Stimulated activated CD4-positive, alpha-beta T cell treated with anti-CD3 and anti-CD28 coated beads, Interleukin-1b, Interleukin-23, amount 100 ng/mL, for 4 hours (primary cell): ENCODE measurements at places on chromosomes 5 and 9.

DNA sequence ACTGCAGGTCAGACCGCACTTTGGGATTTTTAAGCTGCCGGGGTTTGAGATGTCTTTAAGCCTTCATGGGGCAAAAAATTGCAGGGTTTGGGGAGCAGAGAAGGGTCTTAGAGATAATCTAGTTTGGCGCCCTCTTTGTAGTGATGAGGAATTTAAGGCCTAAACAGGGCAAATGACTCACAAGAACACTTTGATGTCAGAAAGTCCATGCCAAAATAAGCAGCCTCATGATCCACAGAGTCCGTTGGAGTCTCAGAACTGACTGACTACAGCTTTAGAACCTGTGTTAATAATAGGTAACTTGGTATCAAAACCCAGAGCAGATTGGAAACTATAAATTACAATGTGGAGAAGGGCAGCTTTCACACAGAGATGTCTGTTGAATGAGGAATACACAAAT, 35.9 kb upstream of the PTGS1 start:
- DNase-seq: no peak

DNA sequence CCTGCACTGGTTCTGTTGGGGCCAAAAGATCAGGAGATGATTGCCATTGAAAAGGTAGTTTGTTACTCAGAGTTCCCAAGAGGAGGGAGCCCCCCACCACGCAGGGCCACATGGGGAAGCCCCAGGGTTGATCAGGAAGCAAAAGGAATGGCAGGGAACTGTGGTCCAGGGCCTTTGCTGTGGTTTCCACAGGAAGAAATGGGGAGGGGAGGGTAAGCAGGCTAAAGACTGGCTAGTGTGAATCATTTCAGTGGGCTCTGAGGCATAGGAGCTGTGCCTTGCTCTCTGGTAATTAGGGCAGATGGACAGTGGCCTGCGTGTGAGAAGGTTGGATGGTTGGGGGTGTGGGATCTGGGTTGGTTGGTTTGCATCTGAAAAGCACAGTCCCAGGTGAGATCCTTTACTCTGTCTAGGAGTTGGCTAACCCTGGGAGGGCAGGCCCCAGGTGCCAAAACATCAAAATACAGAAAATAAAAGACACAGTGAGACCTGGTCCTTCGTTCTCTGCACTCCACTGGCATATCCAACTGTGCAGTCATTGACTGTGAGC, 66.1 kb downstream of the PTPDC1 start:
- no peak for DNase-seq

DNA sequence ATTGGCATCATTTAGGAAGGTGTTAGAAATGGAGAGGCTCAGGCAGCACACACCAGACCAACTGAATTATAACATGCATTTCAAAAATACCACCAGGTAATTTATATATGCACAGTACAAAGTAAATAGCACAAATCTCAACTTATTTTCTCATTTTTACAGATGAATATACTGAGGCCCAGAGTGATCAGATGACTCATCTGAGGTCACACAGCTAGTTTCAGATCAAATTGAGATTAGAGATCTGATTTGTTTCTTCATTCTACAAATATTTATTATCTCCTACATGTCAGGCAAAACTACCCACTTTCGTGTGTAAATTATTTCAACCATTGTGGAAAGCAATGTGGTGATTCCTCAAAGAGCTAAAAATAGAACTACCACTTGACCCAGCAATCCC, 507.1 kb downstream of the TLE4 start:
- no peak for DNase-seq

DNA sequence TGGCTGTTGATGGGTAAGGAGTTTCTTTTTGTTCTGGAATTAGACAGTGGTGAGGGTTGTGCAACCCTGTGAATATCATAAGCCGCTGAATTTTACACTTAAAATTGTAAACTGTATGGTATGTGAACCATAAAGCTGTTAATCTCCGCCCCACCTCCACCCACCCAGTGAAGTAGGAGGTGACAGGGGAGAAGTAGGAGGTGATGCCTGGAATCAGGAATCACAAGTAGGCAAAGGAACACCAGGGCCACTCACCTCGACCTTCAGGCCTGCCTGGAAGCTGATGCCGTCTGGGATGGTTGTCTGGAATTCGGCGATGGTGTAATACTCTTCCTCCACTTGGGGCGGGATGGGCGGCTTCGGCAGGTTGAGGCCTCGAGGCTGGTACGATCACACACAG, 62.3 kb upstream of the UBTD2 start:
- no peak for DNase-seq

DNA sequence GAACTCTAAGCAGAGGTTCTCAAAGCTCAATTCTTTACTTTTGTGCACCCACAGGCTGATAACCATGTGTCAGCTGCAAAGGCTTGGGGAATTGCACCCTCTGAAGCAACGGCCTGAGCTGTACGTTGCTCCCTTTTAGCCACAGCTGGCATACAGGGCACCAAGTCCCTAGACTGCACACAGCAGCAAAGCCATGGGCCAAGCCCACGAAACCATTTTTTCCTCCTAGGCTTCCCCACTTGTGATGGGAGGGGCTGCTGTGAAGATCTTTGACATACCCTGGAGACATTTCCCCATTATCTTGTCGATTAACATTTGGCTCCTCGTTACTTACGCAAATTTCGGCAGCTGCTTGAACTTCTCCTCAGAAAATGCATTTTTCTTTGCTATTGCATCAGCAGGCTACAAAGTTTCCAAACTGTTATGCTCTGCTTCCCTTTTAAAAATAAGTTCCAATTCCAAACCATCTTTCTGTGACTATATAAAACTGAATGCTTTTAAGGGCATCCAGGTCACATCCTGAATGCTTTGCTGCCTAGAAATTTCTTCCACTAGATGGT, 23.0 kb downstream of the KIAA0825 start:
- no peak for DNase-seq

GRCh38 chr9:95189251-95190098, 128.0 kb downstream of the FANCC start:
- no peak for DNase-seq

GRCh38 chr5:17269201-17269600, 51.8 kb downstream of the BASP1 start:
- DNase-seq: no peak
